ENCODE measurements at places on chromosomes 7 and 10.

DNA sequence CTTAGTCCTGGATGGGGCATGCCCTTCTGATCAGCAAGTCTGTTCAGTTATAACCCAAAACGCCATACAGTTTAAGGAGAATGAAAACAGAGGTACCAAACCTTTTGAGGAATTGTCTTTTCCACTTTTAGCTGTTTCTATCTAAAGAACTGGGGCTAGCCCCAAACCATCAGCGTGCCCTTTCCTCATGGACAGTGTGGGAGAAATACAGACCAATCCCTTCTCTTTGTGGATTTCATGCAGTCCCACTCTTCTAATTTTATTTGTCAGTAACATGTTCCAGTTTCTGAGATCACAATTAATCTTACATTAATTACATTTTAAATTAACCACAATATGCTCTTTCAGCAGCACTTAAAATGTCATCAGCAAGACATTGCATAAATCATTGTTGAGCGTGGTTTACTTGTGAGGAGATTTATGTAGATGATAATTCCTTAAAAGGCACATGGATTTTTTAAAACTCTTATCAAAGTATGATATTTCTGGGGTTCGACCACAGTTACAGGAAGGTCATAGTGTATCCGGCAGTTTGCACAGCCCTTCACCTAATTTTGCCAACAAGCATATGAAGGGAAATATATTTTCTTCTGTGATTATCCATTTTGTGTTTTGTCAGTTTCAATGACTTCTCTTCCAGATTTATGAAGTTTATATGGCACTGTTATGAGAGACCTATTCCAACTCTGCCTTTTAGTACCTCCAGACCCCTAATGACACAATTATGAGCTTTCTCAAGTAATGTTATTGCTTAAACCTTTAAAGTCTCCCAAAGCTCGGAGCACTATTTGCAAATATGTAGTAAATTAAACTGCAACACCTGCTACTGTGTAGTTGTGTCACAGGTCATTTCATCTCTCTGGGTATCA lies 868.4 kb upstream of the C7orf33 start:
- no peak for DNase-seq

- no peak for DNase-seq
Observed at GRCh38 chr10:118340486-118340885, 1.6 kb downstream of the FAM204A start.

DNA sequence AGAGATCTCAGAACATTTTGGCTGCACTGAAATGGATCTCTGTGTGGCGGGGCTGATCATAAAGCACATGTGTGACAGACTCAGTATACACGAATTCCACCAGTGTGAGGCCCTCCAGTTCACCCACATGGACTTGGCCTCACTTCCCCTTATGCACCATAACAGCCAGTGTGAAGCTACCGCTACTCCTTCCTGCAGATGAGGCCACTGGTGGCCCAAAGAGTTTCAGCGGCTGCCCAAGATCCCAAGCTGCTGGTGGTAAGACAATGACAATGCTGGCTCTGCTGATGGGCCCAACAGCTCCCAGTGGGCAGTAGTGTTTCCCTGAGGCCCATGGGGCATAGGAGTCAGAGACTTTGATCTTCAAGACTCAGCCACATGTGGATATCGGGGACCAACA lies 21.0 kb upstream of the C10orf71 start:
- DNase-seq: no peak

- no peak for DNase-seq
Observed at GRCh38 chr7:44103923-44104859, at the start of gene AEBP1. AEBP1 (plus strand) TSS chr7:44104345; CDS start chr7:44104666, 321 bp downstream.

GRCh38 chr10:63713191-63714144 lies 192.3 kb downstream of the REEP3 start:
- DNase-seq: no peak

DNA sequence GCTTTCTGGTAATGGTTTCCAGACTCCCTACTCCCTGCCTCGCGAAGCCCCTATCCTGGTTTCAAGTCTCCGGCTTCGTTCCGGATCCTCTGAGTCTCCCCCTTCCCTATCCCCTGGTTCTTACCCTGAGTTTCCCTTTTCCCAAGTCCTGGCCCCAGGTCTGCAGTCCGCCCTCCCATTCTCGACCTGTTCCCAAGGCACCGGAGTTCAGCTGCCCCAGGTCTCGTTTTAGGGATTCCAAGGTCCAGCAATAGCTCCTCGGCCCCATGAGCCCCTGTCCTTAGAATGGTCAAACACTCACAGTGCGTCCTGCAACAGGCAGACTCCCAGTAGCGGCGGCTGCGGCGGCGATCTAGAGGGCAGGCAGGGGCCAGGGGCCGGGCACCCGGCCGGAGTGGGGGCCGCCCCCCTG lies 274 bp downstream of the PITX3 start:
- no peak for DNase-seq

DNA sequence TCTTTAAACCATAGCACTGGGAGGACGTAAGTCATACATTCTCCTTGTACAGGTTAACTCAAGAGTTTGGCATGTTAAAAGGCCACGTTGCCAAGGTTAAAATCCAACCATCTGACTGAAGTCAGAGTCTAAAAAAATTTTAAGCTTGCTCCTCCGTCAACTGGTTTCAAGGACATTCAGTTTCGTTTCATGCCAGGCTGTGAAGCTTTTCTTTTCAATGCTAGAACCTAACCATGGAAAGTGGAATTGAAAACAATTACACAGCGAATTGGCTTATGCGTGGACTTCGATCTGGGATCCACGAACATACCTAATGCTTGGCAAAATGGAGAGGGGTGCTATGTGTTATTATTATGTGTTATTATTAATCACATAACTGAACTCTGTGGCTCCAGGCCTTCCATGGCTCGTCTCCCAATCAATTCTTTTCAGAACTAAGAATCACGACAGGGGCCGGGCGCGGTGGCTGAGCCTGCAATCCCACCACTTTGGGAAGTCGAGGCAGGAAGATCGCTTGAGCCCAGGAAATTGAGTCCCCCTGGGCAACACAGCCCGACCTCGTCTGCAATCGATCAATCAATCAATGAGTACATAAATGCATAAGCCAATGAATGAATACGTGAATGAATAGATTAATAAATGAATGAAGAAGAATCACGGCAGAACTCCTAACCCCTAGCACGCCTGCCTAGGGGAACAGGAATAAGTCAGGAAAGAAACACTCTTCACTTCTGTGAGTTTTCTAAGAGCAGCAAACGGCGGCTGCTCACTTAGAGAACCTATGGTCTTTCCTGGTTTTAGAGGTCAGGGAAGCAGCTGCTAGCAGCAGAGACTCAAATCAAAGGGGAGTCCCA lies 733 bp upstream of the ARL5B start:
- DNase-seq: no peak

DNA sequence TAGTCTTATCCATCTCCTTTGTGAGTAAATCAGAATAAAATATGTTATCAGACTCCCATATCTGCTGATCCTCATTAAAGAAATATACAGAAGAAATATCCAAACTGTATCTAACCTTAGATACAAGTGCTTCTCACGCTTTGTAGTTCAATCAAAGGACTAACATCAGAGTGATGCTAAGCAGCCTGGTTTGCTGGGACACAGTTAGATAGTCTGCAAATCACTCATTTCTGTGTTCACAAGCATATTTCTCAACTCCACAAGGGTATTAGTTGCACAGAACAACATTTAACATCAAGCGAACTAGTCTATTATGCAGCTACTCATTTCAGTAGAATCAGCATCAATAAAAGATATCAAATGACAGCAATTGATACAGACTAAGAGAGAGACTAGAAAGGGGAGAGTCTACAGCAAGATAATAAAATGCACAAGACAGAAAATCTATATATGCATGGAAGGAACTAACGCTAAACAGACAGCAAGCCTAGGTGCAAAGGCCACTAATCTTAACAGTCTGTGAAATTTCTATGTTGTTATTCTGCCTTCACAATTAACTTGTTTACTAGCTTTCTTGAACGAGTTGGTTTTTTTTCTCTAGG lies 30.0 kb downstream of the DNAJC12 start:
- no peak for DNase-seq

- no peak for DNase-seq
Observed at GRCh38 chr7:1769286-1770200, 99.5 kb downstream of the ELFN1 start.

DNA sequence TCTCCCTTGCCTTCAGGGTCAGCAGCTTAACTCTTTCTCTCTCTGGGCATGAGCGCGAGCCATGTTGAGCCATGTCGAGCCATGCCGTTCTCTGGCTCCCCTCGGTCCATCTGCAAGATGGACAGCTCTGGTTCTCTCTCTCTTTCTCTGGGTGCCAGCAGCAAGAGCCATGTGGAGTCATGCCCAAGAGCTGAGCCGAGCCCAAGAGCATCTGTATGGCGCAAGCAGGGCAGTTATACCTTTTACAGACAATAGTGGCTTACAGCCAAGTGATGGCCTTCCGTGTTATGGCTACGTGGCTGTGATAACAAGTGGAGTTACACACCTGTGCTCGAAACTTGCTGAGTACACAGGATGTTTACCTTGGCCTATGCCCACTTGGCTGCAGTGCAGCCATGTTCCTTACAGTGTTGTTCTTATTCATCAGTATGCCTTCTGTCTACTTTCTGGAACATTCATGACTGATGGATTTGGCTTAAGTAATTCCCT lies 327.7 kb downstream of the GLRX3 start:
- no peak for DNase-seq

DNA sequence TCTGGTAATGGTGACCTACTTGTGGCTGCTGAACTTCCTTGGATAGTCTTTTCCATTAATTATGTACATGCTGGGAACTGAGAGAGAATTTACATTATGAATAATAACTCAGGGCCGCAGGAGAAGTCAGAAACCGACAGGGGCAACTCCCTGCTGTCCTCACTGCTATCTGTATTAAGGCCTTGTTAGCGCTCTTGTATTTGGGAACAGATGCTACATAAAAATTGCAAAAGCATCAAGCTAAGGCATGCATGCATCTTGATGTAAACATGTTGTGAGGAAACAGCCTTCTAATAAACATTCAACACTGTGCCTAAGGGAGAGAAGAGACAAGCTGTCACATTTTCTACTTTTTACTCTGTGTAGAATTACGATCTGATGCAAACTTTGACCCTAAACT lies 158.4 kb downstream of the PARD3 start:
- DNase-seq: no peak

DNA sequence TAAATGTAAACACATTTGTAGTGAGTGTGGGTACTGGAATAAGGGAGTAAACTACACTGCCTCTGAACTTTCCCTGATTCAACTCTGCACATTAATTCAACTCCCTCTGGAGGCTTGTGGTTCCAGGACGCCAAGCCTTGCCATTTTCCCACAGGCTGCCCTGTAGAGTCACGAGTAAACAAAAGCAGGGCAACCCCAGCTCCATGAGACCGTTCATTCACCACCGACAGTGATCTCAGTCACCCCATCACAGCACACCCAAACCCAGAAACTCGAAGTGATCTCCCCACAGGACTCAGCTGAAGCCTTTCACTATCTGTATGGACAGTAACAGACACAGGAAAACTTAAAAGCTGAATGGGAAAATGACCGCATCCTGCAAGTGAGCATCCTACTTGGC lies 218.8 kb upstream of the FRMD4A start:
- DNase-seq: no peak

- peak; percentile 63 for DNase-seq
Observed at GRCh38 chr7:38232502-38233366, 40.7 kb downstream of the TARP start.

- no peak for DNase-seq
Observed at GRCh38 chr10:17622061-17622460, 4.9 kb upstream of the HACD1 start.

DNA sequence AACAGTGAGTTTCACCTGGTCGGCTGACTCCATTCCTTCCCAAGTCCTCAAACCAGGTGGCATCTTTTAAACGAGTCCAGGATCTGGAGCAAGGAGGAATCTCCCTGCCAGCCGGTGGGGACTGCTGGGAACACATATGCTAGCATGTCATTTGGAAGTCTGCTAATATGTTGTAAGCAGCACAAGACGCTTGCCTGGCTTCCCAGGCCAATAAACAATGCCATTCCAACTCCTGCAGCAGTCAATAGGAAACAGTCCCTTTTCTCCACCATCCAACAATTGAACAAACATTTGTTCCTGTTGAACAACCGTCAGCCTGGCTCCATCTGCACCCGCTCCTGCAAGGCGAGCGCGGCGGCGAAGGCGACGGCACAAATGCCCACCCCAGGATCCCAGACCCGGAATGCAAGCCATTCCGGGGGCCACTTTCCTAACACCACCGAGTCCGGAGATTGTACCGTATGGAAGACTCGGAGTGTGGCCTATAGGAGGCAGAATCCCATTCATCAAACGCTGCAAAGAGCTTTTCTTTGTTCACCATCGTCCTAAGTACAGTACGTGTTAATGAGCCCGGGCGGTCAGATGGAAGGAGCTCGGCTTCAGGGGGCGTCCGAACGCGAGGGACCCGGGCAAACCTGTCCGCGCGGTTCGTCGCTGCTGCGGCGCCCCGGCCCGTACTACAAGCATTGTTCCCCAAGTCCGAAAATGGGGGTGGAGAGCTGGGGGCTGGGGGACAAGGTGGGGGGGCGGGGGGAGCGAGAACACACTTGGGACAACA lies 1.6 kb downstream of the FAM53B start:
- no peak for DNase-seq

DNA sequence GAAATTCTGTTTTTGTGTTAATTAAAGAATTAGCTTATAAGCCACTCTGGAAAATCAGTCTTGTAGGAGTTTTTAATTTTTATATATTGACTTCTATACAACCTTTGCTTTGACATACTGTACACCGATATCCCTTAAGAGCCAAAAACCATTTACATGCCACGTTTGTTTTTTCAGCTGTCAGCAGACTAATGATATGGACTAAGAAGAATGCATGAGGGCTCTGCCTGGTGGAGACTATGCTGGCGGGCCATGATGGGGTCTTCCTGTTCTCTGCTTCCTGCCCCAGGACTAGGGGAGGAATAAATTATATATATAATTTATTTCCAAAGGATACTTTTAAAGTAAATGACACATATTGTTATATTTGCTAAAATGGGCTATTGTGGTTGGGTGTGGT lies 96.3 kb downstream of the CDK14 start:
- DNase-seq: no peak

DNA sequence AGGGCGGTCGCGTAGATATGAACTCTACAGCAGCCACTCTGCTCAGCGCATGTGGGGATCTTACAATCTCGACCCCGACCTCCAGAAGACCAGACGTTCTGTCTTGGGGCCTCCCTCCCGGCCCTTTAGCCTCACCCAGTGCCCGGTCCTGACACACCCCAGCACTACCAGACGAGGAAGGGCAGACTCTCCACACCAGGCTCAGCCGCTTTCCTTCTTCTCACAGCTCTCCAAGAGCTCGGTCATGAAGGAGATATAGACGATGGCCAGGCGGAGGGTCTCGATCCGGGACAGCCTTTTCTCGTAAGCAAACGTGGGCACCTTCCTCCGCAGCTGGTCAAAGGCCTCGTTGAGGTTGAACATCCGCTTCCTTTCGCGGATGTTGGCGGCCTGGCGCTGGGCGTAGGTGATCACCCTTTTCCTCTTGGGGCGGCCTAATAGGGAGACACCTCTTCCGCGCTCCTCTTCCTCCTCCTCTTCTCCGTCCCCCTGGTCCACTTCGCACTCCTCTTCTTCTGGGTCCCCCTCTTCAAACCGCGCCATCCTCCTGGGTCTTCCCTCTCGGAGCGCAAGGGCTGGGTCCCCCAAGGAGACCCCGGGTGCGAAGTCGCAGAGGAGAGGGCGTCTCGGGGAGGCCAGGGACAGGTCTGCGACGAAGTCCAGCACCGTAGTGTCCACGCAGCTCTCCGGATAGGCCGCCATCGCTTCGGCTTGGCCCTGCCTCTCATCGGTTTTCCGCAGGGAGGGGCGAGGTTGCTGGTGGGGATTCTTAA lies at the start of gene FERD3L:
Gene FERD3L (minus strand): TSS at position 761 of the 773 bp plus-strand sequence. CDS start 59 bp downstream, at position 702.
- no peak for DNase-seq

- DNase-seq: no peak
Observed at GRCh38 chr10:21803374-21803773, 200.2 kb downstream of the DNAJC1 start.
